GM18507 (cell line): ENCODE measurements at places on chromosomes 5 and 9.

GRCh38 chr9:94984891-94985476 lies 258.5 kb downstream of the AOPEP start:
- DNase-seq, result no peak

DNA sequence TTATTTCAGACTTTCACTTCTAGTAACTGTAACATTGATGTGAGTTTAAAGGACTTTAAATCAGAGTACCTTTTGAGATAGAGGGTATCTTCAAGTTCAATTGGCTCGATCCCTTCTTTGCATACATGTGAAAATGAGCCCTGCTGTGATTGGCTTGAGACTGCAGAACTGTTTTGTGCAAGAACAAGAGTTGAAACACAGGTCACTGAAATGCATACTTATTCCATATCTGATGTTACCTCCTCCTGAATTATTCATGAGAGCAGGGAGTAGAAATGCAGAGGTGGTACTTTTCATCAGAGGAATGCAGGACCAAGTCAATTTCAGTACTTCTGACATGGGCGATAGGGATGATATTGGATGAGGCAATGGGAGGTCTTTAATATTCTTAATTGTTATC lies 459.5 kb downstream of the TLR4 start:
- DNase-seq, result no peak

- DNase-seq, result peak; percentile 42
Observed at GRCh38 chr9:91207729-91208418, 153.8 kb downstream of the AUH start.

DNA sequence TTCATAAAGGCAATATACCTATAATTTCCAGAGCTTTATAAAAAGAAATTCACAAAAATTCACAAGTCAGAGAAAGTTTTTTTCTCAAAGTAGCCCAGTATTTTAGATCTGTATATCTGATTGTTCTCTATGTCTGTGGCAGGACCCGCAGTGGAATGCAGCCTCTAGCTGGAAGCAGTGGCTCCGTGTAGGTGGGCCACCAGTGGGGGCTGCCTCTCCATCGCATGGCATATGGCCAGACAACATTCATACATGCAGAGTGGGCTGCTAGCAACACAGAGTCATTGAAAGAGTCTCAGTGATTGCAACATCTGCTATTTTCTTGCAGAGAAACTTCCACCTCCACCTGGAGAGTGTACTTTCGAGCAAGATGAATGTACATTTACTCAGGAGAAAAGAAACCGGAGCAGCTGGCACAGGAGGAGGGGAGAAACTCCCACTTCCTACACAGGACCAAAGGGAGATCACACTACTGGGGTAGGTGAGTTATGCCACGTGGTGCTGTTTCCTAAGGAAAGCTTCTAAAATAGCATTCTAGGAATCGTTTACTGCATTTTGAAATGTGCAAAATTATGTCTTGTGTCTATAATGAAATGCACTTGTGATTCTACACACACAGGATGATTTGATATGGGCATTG lies 88.5 kb upstream of the SMC5 start:
- DNase-seq, result no peak

DNA sequence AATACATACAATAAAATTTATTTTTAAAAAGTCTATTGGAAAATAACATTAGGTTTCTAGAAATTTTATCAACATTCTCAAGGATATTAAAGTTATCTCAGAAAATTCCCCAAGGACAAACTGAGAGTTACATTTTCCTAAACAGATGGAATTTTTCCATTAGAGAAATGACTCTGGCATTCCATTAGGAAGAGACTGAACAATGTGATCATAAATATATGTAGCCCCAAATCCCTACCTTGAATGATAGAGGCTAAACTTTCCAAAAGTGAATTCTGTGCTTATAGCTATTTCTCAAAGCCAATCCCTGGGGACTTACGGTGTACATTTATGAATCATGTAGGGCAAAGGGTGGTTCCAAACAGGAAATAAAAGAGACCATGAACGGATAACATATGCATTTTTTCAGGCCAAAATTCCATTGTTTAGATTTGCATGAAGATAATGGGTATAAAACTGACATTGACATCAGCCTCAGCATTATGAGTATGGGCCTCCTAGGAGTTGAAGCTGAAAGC lies 1181.0 kb upstream of the DMAC1 start:
- no peak for DNase-seq

- no peak for DNase-seq
Observed at GRCh38 chr9:127589955-127590370, 22.1 kb upstream of the STXBP1 start.
